ENCODE measurements at places on chromosomes 7 and 10. TPM values are rescaled to one million over a fixed set of nuclear protein-coding genes. Genes with fewer than 3 reads are reported as not detected.

Gene DEPP1
- polyA plus RNA-seq = 8.4 TPM

Gene CALHM3
- polyA plus RNA-seq = not detected

Gene GIMAP1
- 2.1 TPM for polyA plus RNA-seq

- DNase-seq = no peak
These were observed 90.6 kb upstream of the PDCD4 start for GRCh38 chr10:110781139-110781538.

DNA sequence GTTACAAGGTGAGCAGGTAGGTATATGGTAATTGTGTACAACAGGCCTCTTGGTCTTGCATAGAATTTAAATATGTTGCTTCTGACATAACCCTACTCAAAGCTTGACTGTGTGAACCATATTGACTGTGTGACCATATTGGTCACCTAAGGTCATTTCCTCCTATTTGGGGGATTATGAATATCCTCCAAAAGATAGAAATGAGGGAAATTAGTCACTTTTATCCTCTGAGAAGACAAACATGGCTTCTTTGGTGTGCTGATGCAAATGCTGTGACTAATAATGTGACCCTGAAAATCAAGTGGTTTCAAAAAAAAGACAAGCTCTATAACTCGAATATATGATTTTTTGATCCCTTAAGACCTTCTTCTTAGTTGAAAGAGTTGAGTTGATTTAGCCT is 27.9 kb downstream of the IFIT5 start:
- no peak for DNase-seq

Measured in left renal pelvis (tissue), 4 donors.